ENCODE measurements at places on chromosomes 1 and 21.

DNA sequence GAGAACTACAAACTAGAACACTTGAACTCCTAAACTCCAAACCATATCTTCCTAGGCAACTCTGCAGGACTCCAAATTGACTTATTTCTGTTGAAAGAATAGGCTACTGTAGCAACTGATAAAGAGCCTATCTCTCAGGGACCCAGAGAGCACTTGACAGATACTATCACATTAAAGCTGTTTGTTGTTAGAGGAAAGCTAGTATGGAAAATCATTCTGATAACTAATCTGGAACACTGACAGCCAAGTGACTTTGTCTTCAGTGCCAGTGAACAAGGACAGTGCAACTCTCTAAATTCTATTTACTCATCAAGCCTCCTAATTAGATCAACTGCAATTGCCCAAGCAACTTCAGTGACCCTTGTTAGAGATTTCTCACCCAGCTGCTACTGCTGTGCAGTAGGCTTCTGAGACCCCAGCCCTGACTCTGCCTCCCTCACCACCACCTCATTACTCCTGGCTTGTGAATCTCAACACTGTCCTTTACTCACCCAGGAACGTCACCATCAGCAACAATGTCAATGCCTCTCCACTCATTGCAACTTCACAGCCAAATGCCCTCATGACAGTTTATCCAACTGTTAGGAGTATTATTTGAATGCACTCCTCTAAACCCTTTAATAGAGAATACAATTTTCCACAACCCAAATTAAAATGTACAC, 7.4 kb upstream of the RGS13 start:
- DNase-seq = no peak

DNA sequence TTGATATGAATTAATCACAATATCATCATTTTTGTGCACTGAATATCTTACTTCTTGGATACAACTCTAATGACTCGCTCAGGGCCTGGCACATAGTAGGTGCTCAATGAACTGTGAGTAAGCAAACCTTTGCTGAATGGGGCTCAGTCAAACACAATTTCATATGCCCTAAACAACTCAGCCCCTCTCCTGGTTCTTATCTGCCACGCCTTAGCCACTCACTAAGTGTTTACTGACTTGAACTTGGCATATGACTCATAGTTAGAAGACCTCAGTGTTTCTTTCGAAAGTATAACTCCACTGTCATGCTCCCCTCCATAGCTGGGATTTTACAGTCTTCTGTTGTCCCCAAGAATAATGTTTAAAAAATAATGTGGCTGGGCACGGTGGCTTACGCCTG, 4.8 kb upstream of the IFNLR1 start:
- DNase-seq = no peak

- peak; percentile 20 for DNase-seq
Measured at GRCh38 chr1:92446546-92446945, 40.2 kb downstream of the GFI1 start.

- no peak for DNase-seq
Measured at GRCh38 chr1:18529714-18530113, 49.0 kb downstream of the KLHDC7A start.

GRCh38 chr1:165281207-165281901, 75.2 kb downstream of the LMX1A start:
- DNase-seq = no peak

GRCh38 chr1:36531833-36532232, 49.1 kb upstream of the CSF3R start:
- no peak for DNase-seq

- no peak for DNase-seq
Measured at GRCh38 chr1:23069149-23069548, 49.9 kb downstream of the KDM1A start.

- no peak for DNase-seq
Measured at GRCh38 chr1:63721531-63722189, 52.2 kb upstream of the ROR1 start.

DNA sequence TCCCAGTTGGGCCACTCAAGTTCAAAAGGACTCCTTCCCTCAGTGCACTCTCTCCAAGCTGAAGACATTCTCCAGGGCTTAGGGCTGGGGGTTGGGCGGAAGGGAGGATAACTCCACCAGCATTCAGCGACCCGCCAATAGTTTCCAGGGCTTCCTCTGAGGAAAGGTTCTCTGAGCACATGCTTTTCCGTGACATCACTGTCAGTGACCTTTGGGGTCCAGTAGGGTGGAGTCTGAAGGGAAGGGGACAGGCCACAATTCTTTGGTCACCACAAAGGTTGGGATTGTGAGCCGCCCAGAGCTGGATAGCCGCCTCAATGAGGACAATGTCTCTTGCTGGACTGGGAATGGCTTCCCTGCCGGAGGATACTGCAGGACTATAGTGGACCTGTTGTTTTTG, 22.8 kb upstream of the RXRG start:
- no peak for DNase-seq

DNA sequence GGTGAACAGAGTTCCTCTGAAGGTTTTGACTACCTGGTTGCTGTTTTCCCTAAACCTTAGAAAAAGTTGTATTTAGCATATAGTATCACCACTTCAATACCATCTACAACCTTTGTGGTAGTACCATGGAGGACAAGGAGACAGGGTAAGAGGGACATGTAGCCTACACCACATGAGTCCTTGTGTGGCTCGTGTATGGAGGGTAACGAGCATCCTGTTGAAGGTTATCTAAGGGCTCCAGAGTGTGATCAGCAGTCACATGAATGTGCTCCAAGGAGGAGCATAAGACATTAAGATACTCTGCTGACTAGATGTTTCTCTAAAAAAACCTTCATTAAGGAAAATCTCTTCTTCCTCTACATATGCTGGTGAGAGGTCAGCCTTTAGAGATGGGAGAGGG, 67.3 kb downstream of the VCAM1 start:
- no peak for DNase-seq

- no peak for DNase-seq
Measured at GRCh38 chr1:36603461-36603860, 120.7 kb upstream of the CSF3R start.

GRCh38 chr1:221286399-221286798, 407.2 kb downstream of the HLX start:
- DNase-seq = no peak

GRCh38 chr1:96096613-96097321, 624.8 kb upstream of the PTBP2 start:
- no peak for DNase-seq

DNA sequence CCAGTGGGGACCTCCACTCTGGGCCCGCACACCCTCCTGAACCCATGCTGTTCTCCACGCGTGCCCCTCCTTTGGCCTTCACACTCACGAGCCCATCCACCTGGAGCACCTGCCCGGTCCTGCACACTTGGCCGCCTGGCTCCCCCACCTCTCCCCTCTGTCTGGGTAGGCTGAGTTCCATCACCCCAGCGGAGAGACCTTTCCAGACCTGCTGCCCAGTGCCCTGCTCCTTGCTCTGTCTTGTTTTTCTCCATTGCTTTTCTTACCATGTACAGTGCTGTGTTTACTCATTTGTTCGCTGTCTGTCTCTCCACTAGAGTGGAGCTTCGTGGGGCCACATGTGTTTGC, 351.0 kb upstream of the VAMP3 start:
- no peak for DNase-seq

GRCh38 chr1:31651766-31652165, 7.1 kb upstream of the PEF1 start:
- no peak for DNase-seq

DNA sequence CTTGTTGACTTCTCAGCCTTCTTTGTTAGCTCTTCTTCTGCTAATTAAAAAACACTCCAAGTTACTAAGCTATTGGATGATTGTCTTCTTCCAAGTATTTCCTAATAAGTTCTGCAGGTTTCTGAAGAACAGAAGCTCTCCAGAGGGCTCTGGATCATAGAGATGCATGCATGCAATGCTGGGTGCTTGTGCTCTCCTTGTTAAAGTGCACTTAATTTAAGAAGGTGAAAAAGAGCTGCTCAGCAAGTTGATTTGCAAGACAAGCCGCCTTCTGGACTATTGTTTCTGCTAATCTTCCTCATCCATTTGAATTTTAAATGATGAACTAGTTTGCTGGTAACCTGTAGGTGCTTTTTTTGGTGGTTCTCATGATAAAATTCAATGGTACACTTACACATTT, 16.1 kb downstream of the RRP15 start:
- DNase-seq = no peak

- DNase-seq = no peak
Measured at GRCh38 chr1:221758455-221758854, 16.6 kb upstream of the DUSP10 start.

- DNase-seq = no peak
Measured at GRCh38 chr1:70486676-70487458, 75.8 kb downstream of the CTH start.

DNA sequence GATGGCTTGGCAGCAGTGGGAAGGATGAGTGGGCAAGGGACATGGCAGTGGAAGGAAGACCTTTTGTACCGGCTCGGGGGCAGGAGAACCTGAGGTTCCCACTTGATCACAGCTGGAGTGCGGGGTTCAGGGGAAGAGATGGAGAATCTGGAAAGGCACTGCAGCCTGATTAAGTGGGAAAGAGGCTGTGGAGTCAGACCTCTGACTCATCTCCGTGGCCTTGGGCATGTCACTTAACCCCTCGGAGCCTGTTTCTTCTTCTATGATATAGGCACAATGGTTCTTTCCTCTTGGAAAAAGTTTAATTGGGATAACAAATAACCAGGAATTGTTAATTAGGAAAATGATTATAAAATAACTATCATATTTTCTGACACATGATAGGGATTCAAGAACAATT, 13.1 kb upstream of the TMEM61 start:
- DNase-seq = no peak

GRCh38 chr1:157376681-157377080, 175.6 kb downstream of the FCRL5 start:
- DNase-seq = no peak

DNA sequence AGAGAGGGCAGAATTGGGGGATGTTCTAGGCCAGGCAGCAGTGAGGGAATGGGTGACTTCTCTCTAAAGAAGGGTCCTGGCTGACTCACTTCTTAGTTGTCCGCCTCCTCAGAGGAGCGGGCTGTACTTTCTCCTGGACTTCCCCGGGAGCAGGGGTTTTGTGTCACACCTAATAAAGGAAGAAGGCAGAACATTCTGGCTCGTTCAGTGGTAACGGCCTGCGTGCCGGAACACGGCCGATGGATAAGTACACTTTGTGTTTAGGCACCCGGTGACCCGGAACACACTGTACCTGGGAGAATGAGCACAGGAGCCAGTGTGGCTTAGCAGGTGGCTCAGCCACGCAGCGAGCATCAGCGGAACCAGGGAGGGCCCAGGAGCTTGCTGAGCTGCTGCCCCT, 84.7 kb downstream of the FBXO2 start:
- DNase-seq = no peak

GRCh38 chr21:45148316-45148990, 74.1 kb downstream of the ADARB1 start:
- no peak for DNase-seq

GRCh38 chr1:115595279-115596079, 46.3 kb upstream of the VANGL1 start:
- peak; percentile 77 for DNase-seq

DNA sequence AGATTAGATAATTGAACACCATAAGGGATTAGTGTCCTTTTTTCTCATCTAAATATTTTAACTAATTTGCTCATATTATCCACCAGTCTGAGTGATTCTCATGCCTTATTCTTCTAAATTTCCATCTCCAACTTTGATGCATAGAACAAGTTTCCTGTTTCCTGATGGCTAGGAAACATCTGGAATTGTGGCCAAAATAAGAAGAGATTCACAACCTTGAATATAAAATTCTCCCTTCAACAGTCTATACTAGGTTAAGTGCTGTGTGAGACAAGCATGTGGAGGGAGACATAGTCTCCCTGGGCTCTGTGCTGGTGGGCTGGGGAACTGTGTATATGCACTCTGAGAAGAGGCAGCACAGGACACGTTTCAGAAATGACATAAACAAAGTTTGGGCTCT, 21.6 kb upstream of the ROR1 start:
- no peak for DNase-seq

DNA sequence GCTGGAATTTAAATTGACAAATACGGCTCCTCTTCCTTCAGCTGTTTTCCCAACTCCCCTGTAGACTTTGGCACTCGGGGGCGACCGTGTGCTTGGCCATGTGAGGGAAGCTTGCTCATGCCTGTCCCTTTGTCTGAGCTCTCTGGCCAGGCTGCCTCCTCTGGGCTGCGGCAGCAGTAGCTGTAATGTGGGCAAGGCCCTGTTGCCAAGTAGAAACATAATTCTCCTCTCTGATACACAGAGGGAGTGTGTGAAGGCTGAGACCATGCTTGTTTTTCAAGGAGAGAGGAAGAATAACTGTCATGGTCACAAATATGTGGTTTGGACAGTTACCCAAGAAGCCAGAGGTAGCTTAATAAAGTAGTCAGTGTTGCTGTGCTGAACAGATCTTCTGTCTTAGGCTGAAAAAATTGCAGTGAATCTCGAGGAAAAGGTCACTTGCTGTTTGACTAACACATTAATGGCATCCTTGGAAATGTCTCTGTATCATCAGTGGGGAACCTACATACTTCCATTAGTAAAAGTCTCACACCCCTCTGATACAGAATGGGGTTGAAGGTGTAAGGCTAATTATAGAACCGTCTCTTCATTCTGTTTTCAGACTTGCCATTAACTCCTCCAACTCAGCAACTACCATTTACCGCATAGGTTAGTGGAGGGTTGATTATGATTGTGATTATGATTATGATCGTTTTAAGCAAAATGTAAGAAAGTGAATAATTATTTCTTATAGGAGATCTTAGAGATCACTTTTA, 94.6 kb downstream of the TGFB2 start:
- DNase-seq = no peak

- DNase-seq = no peak
Measured at GRCh38 chr21:24222676-24223075, 1384.6 kb downstream of the MRPL39 start.

- no peak for DNase-seq
Measured at GRCh38 chr1:243253926-243254232, 1.2 kb downstream of the CEP170 start.

DNA sequence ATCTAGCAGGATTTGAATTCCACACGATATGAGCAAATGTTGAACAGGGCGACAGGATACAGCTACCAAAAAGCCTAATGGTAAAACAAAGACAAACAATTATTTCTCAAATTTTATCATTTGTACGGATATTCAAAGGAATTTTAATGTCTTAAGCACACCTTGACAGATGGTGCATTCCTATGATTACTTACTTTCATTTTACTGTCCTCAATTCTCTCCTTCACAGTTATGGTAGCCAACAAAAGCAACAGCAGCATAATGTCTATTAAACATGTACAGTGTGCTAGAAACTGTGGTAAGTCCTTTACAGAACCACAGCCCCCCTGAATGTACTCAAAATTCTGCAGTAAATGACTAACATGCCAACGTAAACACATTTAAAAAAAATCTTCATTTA, 365.8 kb downstream of the SMYD3 start:
- DNase-seq = no peak

Measured in amniotic stem cell (primary cell).